ENCODE measurements at places on chromosomes 16 and 17.

GRCh38 chr17:6394055-6394606 is 40.8 kb downstream of the AIPL1 start:
- no peak for DNase-seq

GRCh38 chr16:86297391-86297790 is 212.9 kb upstream of the FOXF1 start:
- DNase-seq = peak; percentile 48

DNA sequence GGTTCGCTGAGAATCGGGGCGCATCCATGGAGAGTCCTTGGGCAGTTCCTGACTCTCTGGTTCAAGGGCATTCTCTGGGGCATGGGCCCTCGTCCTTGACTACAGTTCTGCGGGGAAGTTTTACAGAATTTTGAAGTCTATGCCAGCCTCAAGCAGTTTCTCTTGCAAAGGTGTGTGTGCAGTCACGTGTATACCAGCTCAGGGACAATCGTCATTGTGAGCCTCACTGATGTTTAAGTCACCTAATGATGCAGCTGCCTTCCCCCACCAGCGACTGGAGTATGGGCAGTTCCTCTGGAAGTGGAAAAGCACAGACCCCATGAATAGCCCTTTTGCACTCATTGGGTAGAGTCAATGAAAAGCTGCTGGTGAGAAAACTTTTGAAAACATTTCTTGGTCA is 1.3 kb downstream of the PLCG2 start:
- no peak for DNase-seq

GRCh38 chr16:87806641-87807546 is 41.1 kb upstream of the KLHDC4 start:
- DNase-seq = peak; percentile 84

- DNase-seq = peak; percentile 86
Measured at GRCh38 chr17:43694081-43694870, 32.6 kb upstream of the MEOX1 start.

DNA sequence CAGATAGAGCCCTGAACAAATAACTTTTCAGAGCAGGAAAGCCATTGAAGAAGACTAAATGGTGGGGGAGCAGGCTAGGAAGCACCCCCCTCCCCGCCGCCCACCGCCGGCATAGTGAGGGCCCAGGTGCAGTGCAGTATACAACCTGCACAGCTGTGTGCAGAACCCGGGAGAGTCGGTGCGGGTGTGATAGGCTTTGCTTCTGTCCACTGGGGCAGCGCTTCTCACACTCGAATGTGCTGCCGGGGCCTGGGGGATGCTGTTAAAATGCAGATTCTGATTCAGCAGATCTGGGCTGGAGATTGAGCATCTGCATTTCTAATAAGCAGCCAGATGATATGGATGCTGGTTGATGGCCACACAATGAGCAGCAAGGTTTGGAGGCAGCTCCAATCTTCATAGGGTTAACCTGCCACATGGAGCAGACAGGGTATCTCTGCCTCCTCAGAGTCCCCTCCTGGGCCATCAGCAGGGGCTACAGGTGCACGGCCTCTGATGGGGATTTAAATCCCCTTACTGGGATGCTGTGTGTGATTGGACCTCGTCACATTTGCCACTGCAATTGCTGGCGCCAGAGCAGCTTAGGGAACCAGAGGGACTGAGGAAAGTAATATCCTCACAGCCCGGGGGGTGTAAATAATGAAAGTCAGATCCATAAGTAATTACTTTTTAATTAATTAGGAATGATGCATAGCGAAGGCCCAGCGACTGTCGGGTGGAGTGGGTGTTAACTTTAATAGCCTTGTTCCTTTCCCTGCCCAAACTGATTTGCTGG is 172.0 kb upstream of the RPL38 start:
- no peak for DNase-seq

DNA sequence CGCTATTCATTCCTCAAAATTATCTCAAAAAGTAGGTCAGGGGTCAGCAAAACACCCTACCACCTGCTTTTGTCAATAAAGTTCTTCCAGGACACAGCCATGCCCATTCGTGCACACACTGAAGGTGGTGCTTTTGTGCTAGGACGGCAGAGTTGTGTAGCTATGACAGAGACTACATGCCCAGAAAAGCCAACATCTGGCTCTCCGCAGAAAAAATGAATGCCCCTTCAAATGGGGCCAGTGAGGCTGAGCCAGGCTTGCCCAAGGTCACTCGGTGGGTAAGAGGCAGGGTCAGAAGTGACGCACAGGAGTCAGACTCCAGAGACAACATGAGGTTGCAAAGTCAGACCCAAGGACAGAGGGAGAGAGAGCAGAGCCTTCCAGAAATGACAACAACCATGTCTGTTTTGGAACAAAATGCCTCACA is 200.1 kb downstream of the XYLT1 start:
- DNase-seq = no peak

DNA sequence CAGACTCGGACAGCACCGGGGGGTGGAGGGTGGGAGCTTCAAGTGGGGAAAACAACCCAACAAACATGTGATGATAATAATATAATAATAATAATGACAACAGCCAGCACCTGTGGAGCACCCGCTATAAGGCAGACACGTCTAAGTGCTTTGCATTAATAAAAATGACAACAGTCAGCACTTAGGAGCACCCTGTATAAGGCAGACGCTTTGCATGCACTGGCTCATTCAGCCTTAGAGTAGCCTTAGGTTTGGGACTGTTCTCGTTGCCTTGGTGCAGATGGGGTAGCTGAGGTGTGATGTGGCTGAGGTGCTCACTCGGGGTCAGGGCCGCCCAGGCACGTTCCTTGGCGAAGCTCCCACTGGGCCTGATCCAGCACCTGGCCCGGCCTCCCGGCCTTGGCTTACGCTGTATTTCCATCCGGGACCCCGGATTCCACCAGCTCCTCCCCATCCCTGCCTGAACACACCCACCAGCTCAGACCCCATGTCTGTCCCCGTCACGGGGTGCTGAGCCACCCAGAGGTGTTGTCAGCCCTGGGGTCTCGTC is 144.0 kb upstream of the CIBAR2 start:
- no peak for DNase-seq

DNA sequence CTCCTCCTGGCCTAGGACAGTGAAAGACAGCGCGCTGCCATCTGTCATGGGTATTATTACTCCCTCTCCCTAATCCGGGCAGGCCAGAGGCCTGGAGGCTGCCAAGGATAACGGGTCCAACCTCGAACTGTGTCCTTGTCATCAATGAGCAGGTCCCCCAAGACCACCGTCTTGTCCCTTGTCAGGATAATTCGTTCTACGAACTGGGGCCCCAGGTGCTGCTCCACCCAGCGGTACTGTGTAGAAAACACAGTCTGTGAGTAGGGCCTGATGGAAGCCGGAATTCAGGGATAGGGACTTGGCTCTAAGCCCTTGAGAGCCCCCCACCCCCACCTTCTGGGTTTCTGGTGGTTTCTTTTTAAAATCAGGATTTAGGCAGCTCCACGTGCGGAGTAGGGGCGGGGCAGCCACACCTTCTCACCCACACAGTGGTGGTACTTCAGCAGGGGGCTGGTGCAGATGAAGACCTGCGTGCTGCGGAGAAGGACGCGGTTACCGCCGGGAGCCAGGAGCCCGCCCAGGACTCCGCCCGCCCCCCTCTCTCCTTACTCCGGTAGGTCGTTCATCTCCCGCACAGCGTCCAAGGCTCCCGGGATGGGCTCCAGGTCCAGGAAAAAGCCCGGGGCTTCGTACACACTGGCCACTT is 787 bp downstream of the NT5C start:
- peak; percentile 75 for DNase-seq

- DNase-seq = peak; percentile 91
Measured at GRCh38 chr17:66459811-66460270, 157.4 kb downstream of the PRKCA start.

DNA sequence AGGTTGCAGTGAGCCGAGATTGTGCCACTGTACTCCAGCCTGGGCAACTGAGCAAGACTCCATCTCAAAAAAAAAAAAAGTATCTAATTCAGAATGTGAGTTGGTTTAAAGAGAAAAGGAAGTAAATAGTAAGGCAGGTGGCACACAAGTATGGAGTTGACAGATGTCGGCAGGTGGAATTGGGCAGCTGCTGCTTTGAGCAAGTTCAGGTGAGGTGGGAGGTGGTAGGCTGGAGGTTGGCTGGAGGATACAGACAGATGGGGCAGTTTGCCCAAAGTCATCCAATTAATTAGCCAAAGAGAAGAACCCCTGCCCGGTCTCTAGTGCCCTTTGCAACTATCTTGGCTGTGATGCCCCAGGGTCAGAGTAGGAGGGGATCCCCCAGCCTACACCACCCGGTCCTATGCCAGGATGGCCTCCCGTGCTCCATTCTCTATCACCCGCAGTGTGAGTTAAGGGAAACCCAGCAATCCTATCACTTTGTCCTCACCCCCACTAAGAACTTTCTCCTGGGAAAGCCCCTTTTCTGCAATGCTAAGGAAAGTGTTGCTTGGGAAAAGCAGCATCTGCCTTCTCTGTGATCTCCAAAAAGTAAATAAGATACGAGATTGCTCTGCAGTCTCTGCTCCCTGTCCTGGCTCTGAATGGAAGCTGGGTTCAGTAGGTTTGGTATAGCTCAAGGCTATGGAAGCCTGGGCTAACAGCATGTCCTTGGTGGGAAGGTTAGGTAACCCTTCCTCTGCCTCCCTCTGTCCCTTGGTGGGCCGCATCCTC is 32.2 kb downstream of the SLC12A3 start:
- DNase-seq = no peak
